ENCODE measurements at places on chromosomes 7 and 10.
A peak's percentile ranks its signal among the peaks of the same experiment; 100 is the strongest.

DNA sequence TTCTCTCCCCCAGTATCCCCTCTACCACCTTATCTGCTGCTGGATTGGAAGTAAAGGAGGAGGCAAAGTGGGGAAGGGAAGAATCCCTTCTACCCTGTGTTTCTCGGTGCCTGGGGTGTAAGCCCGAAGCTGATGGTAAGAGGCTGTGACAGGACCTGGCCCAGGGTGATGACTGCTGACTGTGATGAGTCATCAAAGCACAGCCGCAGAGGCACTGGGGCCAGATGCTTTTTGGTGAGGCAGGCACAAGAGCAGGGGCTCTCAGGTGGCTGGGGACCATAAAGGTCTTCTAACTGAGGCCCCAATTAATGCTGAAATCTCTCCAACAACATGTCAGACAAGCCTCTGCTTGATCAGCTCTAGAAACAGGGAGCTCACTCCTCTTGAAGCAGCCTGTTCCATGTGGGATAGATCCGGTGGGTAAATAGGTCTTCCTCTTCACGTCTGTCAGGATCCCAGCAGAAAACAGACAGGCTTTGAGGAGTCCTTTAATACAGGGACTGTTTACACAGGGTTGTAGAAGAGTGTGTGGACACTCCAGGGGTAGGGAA lies 86.1 kb upstream of the PCBD1 start:
- DNase-seq, result no peak

- DNase-seq, result no peak
Observed at GRCh38 chr7:140304191-140304799, 94.0 kb downstream of the SLC37A3 start.

GRCh38 chr7:77702968-77703472 lies 6.8 kb downstream of the RSBN1L start:
- no peak for DNase-seq

DNA sequence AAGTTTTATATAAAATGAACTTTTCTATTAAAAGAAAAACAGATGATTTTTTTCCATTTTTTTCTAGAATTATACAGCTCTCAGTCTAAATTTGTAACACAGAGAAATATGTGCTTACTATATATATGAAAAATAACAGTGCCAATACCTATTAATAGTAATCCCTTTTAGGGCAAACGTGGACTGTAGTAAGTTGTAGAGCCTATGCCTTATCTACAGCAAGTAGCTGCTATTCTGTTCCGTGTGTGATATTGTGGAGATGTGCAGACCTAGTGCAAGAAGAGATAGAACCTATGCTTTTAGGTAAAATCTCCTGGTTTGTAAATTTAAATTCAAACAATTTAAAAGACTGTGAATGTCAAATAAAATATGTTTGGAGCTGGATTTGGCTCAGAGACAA lies 72.9 kb downstream of the FAS start:
- DNase-seq, result no peak

DNA sequence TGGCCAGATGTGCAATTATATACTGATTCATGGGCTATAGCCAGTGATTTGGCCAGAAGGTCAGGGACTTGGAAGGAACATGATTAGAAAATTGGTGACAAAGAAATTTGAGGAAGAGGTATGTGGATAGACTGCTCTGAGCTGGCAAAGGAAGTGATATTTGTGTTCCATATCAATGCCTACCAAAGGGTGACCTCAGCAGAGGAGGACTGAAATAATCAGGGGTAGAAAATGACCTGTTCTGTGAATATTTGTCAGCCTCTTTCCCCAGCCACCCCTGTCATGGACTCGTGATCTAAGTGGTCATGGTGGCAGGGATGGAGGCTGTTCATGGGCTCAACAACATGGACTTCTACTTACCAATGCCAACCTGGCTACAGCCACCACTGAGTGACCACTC lies 47.0 kb downstream of the PTPRE start:
- no peak for DNase-seq

GRCh38 chr7:139886206-139886605 lies 57.1 kb downstream of the TBXAS1 start:
- no peak for DNase-seq

DNA sequence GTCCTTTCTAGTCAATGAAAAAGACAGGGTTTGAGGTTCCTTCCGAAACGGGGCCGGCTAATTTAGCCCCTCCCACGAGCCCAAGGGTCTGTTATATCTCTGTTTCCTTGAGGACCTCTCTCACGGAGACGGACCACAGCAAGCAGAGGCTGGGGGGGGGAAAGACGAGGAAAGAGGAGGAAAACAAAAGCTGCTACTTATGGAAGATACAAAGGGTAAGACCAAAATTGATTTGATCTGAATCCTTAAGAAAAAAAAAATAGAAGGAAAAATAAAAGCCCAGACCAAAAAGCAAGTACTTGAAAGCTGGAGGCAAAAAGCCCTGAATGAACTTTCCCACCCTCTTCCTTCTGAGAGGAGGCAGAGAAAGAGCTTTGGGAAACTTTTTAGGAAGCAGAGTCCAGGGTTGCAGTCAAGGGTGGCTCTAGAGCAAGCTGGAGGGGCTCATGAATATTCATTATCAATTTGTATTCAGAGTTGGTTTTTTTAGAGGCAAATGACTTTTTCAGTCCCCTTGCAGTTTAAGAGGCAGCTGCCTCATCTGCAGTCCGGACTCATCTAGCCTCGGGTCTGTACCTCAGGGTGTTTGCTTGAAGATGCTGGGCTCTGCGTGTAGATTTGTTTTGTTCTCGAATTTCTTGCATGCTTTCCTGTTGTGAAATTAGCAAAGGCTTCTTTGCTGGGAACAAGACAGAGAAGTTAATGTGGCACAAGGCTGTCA lies at the start of gene ENTPD1:
TSS of gene ENTPD1 (plus strand) at position 123 of the 721 bp plus-strand sequence. CDS start at position 200, 77 bp downstream.
- no peak for DNase-seq

GRCh38 chr10:72014785-72015480 lies 50.7 kb downstream of the CHST3 start:
- no peak for DNase-seq

DNA sequence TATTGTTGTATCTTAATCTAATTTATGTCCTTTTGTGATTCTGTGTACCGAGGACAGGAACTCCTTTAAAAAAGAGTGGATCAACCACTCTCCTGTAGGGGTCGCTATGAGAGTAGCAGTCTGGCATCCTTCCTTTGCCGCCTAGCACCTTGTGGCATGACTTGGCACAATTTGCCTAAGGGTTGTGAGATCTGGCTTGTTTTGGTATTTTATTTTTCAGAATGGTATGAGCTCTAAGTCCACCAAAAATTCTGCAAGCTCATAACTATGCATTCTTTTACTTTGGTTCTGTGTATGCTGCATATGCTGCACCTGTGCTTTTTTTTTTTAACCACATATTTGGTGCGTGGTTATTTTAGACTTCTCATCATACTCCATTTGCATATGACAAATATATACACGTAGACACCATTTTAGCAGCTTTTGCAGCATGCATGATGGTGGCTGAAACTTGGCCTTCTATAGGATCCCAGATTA lies 112.8 kb downstream of the CDK14 start:
- no peak for DNase-seq

GRCh38 chr10:65497837-65498236 lies 1428.0 kb upstream of the LRRTM3 start:
- DNase-seq, result no peak

- DNase-seq, result no peak
Observed at GRCh38 chr10:107031931-107032699, 132.4 kb downstream of the SORCS1 start.

DNA sequence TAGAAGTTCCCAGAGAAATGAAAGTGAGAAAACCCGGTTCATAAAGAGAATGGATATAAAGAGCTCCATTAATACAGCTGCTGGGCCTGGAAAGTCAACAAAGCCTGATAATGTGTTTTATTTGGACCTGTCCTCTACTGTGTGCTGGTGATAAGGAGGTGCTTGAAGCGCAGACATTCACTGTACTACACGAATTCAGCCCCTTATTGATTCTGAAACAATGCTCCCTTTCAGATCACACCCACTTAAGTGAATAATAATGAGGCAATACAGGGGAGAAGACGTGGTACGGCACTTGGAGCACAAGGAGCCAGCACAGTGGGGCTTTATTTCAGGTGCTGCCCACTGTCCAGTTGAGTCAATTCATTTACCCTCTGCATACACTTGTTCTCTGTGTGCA lies 260.8 kb downstream of the FGFR2 start:
- no peak for DNase-seq

DNA sequence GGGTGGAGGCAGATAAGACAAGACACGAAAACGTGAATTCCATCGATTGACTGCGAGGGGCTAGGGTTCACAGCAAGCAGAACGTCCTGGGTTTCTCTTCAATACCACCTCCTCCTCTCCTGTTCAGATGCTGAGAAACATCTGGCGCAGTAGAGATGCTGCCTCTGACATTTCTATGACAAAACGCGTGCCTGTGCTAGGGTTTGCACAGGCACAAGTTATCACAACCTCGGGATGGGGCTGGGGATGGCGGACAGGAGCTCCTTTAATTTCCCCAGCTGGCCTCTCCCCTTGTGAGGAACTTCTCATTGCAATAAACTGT lies 99.8 kb upstream of the SVIL start:
- no peak for DNase-seq

DNA sequence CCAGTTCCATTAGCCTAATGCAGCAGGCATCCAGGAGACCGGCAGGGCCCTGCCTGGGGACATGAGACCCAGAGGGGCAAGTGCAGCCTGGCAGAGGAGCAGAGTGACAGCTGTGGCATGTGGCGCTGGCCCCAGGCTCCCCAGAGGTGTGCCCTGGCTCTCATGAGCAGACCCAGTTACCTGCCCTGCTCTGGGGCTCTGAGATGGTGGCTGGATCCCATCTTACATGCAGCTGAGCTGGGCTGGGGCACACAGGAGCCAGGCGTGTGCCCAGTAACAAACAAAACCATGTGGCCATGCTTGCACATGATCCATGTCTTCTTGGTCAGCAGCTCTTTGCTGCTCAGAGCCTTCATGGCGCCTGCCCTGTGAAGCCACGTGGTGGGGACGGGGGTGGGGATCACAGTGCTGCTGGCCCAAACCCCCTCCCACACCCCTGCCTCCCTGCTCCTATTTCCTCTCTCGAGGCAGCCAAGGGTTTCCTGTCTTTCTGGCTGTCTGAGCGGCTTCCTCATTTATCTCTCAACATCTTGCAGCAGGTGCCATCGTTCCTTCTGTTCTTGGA lies 40.3 kb upstream of the GTF2I start:
- DNase-seq, result peak; percentile 5

GRCh38 chr7:13262929-13263530 lies 575.6 kb downstream of the ARL4A start:
- peak; percentile 38 for DNase-seq

DNA sequence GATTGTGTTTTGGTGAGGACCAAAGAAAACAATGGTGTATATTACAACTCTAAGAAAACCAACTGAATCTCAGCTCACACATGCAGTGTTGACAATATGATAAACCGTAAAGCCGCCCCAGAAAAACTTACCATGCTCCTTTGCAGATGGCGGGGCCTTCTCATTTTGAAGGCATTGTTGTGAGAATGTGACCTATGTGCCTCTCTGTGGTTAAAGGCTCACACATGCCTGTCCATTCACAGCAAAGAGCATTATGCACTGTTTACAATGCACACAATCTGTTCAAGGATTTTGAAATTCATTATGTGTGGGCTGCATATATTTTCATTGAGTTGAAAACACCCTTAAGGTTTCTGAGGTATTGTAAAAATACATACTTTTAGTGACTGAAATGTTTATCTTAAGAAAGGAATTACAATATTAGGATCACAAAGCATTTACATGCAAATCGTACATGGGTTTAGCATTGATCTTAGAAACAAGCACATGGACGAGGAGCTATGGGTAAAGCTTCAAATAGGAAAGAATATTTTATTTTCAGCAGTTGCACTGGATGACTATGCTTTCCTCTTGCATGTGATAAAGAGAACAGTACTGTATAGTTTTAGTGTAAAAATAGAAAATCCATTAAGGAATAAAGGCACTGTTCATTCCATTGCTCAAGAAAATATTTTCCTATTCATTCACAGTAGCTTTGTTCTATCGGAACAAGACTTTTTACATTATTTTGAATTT lies 334.3 kb downstream of the ARL4A start:
- no peak for DNase-seq

DNA sequence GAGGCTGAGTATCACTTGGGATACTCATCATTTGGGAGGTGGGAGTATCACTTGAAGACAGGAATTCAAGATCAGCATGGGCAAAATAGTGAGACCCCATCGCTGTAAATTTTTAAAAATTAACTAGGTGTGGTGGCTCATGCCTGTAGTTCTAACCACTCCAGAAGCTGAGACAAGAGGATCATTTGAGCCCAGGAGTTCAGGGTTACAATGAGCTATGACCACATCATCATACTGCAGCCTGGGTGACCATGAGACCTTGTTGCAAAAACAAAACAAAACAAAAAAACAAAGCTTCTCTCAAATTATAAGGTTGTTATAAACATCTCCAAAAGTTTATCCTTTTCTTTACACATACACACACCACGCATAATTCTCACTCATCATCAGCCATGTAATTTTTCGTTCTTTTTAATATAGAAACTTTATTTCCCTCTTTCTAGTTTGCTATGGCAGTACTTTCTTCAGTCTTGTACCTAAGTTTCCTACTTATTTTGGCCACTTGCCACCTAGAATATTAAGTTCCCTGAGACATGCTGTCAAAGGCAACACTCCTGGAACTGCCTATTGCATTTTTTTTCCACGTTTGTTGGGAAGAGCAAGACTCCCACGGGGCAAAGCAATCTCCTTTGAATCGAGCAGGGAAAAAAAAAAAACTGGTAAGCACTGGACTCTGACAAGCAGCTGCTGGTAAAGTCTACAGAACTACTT lies 37.1 kb downstream of the SKIDA1 start:
- no peak for DNase-seq

DNA sequence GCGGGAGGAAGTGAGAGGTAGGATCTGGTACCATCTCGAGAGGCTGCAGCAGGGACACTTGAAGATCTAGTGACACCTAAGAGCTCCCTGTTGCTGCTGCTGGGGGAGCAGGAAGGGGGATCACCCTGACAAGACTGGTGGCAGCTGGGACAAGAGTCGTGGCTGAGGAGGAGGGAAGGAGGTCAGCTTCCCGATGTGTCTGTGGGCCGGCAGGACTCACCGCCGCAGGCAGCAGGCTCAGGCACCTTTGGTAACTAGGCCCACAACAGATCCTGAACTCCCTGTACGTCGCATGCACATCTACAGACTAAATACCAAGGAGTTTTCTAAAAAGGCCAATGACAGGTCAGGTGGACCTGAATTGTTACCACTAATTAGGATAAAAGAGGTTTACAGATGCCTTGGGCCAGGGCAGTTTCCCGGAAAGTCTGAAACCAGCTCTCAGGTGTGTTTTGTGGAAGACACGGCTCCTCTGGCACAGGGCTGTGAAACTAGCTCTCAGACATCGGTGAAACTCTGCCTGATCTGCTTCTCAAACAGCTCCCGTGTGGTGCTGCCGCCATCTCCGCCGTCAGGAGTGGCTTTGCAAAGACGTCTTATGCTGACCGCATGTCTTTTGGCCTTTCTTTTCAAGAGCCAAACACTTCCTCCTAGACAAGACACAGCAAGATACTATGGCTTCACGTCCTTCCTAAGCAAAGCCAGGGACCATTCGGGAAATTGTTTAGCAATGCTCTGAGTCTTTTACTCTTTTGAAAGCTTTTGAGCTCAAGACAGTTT lies 609.7 kb downstream of the PTPRN2 start:
- no peak for DNase-seq

GRCh38 chr10:44997105-44997748 lies 3.5 kb upstream of the ZNF22 start:
- no peak for DNase-seq

All from bone marrow (tissue), 2 donors.